ENCODE measurements at places on chromosomes 13 and 19. TPM values are rescaled to one million over a fixed set of nuclear protein-coding genes. Genes with fewer than 3 reads are reported as not detected.

PGLYRP2 gene
- not detected for total RNA-seq

PRR36 gene
- total RNA-seq = not detected

ZNF382 gene
- total RNA-seq = 7.7 TPM

CARS2 gene
- total RNA-seq = 99.8 TPM

KBTBD7 gene
- total RNA-seq = 9.1 TPM

LHB gene
- not detected for total RNA-seq

RUVBL2 gene
- 121 TPM for total RNA-seq

CABP5 gene
- total RNA-seq = not detected

ZNF628 gene
- total RNA-seq = 2.1 TPM

VSTM1 gene
- total RNA-seq = not detected

SULT2A1 gene
- total RNA-seq = not detected

PCDH8 gene
- total RNA-seq = not detected

GRIN3B gene
- total RNA-seq = 0.13 TPM

PALM gene
- total RNA-seq = 9.3 TPM

CYP2S1 gene
- total RNA-seq = not detected

ZNF667 gene
- total RNA-seq = 7.2 TPM

MEDAG gene
- total RNA-seq = 75.3 TPM

BICRA gene
- 4.4 TPM for total RNA-seq

CAPN12 gene
- total RNA-seq = 0.13 TPM

MEIS3 gene
- 19.2 TPM for total RNA-seq

MBD3L3 gene
- total RNA-seq = not detected

KCTD4 gene
- 4.3 TPM for total RNA-seq

GJA3 gene
- total RNA-seq = 0.65 TPM

PTH2 gene
- total RNA-seq = not detected

MYO1F gene
- 0.22 TPM for total RNA-seq

FXYD1 gene
- total RNA-seq = 0.32 TPM

ZNF17 gene
- total RNA-seq = 13.5 TPM

KLF5 gene
- total RNA-seq = 6.3 TPM

ICAM4 gene
- total RNA-seq = 0.32 TPM

CASP14 gene
- total RNA-seq = not detected

ICAM1 gene
- 33.3 TPM for total RNA-seq

CPB2 gene
- total RNA-seq = not detected

IGSF23 gene
- 0.26 TPM for total RNA-seq

FFAR1 gene
- total RNA-seq = not detected

All from articular chondrocyte of knee joint (primary cell).